Activated CD4-positive, alpha-beta T cell treated with anti-CD3 and anti-CD28 coated beads, Interleukin-10, Interleukin-2, amounts not matched to agents 100 ng/mL and 50 ng/mL, durations not matched to agents 16 hours and 8 hours (primary cell): ENCODE measurements at places on chromosomes 11 and 22.

DNA sequence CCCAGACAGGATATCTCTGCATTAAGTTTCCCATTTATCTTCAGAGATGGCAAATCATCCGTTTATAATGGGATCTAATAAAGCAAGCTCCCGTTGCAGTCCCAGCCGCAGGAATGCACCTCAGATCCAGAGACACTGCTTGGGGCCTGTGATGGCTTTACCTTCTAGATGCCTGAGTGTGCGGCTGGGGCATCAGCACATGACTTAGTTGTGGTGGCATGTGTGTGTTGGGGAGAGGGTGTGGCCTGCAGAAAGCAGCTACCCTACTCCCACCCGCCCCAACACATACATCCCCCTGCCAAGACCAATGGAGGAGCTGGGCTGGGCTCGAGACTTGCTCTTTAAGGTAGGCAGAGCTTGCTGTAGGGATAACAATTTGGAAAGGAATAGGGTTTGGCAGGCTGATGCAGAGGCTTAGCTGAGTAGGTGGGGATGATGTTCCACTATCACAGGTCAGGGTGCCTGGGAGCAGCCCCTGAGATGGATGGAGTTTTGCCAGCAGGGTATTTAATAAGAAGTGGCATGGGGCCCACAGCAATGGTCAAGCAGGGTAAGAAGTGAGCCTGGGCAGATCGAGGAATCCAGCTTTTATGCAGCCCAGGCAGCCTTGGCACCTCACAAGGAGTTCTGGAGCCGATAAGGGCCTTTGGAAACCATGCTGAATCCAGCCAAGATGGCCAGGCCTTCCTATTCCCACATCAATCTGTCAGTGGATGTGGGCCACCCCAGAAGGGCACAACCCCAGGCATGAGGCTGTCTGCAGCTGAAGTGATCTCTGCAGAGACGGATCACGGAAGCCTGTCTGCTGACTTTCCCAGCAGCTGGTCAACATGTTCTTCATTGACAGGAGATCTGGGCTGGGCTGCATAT, 601.3 kb downstream of the BUD13 start:
- DNase-seq: no peak

DNA sequence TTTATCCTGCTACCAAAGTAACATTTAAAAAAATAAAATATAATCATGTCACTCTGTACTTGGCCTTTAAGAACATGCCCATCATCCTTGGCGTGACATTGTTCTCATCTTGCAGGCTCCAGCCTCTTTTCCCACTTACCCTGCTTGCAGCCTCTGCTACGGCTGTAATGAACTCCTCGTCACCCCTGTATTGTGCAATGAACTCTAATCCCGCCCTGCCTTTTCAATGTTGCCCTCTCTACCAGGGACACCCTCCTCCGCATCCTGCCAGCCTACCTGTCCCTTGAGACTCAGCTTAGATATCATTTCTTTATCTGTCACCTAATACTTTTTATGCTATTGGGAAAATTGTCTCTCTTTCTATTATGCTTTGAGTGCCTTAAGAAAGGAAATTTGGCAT, 12.6 kb upstream of the MMP20 start:
- no peak for DNase-seq

DNA sequence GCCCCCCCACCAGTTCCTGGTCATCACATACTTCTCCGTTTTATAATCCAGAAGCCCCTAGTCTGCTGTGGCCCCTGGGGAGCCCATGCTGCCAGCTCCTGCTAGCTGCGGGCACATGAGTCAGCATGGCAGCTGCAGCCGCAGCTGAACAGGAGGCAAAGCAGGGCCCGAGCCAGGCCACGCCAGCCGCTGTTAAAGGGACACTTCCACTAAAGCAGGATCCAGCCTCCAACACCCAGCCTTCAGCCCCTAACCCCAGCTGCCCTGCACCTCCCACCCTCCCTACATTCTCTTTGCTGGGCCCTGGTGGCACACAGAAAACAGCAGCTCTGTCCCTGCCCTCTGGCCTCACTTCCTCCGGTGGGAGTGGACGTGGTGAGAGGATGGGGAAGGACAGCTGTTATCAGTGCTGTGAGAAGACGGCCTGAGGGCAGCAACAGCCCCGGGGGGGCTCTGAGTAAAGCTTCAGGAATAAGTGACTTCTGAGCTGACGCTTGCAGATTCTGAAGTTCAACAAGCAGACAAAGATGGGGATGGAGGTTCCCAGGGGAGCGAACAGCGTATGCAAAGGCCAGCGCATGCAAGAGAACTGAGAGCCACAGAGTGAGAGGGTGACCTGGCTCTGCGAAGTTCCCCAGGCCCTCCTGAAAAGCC, 688 bp upstream of the LRRC74B start:
- no peak for DNase-seq

DNA sequence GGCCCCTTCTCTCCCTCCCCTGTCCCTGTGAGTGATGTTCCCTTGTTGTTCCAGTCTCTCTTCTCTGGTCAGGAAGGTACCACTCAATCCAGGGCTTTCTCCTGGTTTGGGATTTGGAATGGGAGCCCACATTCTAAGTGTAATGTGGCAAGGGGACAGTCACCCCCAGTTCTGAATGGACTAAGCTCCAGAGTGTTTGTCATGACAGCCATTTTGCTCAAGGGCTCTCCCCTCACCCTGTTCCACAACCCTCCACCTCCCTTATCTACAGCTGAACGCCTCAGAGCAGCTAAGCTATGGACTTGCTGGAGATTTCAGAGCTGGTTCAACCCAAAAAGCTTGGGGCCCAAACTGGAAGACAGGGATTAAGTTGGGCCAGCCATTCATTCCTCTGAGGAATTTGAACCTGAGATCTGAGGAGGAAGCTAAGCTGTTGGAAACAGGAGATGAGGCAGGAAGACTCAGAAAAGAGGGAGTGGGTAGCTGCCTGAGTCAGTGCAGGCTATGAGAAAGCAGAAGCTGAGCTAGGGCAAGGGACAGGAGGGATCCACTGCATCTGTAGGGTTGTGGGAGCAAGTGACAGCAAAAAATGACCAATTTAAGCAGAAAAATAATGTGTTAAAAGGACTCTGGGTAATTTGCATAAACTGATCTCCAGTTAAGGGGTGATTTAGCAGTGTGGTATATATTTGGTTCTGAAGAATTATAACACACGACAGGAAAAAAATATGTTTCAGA, 22.9 kb upstream of the FCHSD2 start:
- no peak for DNase-seq

DNA sequence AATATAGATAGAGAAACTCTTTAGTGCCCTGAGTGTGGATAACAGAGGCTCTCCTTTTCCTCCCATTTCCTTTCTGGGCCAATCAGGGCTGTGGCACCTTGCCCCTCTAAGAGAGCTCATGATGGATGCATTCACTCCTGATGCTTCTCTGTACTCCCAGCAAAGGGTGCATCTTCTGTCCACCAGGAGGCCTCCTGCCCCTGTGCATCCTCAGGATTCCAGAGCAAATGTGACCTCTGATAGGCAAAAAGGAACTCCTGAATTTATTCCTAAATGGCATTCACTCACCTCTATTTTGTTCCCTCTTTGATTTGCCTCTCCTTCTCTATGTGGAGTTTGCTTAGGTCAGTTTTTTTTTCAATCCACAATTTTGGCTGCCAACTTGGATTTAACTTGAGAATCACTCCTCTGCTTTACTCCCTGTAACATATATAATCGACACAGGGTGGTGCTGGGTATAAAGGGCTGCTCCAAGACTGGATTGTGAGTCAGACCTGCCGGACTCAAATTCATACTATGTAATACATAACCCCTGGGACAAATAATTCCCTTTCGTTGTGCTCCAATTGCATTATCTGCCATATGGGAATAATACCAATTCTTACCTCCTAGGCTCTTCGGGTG, 1.1 kb upstream of the MRGPRX4 start:
- DNase-seq: no peak

- no peak for DNase-seq
Measured at GRCh38 chr11:27721264-27722116, 21.2 kb upstream of the BDNF start.

- no peak for DNase-seq
Measured at GRCh38 chr11:86204356-86204755, 40.2 kb upstream of the EED start.

DNA sequence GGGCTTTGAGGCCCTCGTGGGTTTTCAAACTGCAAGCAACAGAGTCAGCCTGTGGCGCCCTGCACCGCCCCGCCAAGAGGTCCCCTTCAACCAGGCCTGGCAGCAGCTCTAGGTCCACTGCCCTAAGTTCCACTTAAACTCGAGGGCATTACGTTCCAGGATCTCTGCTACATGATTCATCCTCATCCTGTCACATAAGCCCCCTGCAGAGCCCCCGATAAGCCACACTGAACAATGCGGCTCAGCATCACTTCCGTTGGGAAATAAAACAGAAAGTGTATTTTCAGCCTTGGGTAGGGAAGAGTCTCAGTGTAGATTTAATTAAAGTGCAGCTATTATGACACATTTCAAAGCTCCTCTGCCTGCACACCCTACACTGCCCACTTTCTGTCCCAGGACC, 24.6 kb downstream of the SULT4A1 start:
- DNase-seq: no peak

- no peak for DNase-seq
Measured at GRCh38 chr11:2549876-2550605, 105.2 kb downstream of the KCNQ1 start.

DNA sequence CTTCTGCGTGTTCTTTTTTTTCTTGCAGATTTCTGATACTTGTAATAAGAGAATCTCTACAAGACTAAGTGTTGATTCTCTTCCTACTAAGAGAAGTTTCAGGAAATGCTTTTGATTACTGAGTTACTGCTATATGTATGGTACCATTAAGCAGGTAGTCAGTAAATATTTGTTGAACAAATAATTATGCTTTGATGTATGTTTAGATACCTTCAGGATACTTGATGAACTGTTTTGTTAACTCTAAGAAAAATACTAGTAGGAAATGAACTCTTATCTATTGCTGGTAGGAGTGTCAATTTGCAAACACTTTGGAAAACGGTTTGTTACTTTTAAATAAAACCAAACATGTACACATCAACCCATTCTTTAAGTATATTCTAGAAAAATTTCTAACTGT, 90.6 kb downstream of the TMEM135 start:
- no peak for DNase-seq

- no peak for DNase-seq
Measured at GRCh38 chr11:20310137-20310536, 53.4 kb upstream of the HTATIP2 start.

GRCh38 chr22:36326178-36327161, 61.3 kb downstream of the MYH9 start:
- no peak for DNase-seq

- no peak for DNase-seq
Measured at GRCh38 chr11:11451501-11452005, 98.5 kb upstream of the CSNK2A3 start.

DNA sequence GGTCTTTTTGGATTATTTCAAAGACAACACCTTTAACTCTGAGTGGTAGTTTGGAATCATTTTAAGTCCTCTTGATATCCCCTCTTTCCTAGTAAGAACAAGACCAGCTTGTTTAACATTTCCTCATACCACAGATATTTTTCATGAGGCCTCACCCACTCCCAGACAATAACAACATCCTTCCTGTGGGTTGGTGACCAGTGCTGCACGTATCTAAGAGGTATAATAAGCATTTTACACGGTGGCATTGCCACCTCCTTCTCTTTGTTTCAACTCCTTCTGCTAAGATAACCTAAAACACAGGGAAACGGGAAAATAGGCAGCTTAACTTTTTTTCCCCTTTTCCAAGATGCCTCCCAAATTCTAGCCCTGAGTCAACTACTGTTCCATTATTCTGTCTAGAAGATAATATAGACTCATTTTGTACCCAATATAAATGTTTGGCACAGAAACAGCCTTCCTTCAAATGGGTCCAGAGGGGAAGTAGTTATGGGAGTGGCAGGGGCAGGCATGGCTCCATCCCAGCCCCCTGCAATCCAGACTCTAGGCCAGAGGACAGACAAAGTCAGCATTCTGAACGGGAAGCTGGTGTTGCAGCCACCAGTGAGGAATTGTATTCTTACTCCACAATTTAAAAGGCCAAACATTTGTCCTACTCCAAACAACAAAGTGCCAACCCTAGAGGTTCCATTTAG, 28.5 kb downstream of the MAML2 start:
- DNase-seq: peak; percentile 30

GRCh38 chr11:32109138-32109537, 18.3 kb downstream of the RCN1 start:
- DNase-seq: no peak

GRCh38 chr11:46391578-46392420, at the start of gene CHRM4:
TSS of gene CHRM4 (minus strand) at chr11:46391776. CDS start at chr11:46386557, 5,219 bp downstream.
- DNase-seq: peak; percentile 37

DNA sequence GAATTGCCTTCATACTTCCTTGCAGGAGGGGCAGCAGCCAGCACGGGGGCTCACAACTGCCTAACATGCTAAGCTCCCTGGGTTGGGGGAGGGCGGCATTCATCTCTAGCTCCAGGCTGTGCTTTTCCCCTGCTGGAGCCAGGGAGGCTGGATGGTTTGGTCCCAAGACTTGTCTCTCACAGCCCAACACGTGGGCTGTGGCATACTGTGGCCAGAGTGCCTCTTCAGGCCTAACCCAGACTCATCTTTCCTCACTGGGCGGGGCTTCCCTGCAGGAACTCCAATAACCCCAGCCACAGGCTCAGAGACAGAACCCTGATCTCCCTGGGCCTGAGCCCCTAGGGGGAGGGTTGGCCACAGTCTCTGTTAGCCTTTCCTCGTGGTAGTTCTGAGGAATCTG, 121.9 kb upstream of the PLET1 start:
- DNase-seq: no peak

DNA sequence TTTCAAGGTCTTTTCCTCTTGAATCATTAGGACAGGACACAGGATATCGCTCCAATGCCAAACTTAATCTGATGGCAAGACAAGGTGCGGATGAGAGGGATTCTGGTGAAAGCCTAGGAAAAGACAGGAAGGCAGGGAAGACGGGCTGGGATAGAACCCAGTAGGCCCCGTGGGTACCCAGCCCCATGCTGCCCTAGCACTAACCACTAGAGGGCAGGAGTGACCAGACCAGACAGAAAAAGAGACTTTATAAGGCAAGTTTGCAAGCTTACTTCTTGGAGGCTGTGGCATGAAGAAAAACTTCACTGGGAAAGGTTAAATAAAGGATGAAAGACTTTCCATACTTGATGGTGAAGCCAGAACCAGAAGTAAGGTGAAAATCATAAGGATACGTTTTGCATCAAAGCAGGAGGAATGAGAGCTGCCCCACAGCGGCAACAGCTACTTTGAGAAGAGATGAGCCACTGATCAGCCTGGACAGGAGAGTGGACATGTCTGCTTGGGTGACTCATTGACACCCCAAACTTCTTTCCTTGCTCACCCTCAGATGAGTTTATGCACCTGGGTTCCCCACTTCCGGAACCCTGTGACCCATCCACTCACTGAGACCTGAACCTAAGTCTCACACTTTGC, 39.8 kb downstream of the SYN3 start:
- peak; percentile 52 for DNase-seq

DNA sequence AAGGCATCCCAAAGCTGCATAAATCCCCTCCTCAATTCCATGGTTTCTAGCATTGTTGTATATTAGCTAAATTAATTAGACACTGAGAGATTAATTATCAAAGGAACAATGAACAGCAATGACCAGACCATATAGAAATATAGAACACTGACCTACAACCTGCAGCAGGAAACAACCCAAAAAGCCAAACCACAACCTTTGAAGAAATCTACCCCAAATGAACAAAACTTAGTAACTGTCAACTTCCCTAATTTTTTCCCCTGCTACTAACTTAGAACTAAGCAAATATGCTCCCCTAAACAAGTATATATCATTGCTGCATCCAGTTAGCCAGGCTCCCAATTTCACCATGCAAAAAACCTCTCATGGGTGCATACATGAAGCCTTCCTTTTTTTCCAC, 268.0 kb upstream of the ANO3 start:
- no peak for DNase-seq

GRCh38 chr22:48758881-48759875, 1068.5 kb downstream of the BRD1 start:
- DNase-seq: no peak
